ENCODE measurements at places on chromosomes 4 and X. TPM values are rescaled to one million over a fixed set of nuclear protein-coding genes. Genes with fewer than 3 reads are reported as not detected.

Gene ETDA
- total RNA-seq: not detected

Gene MAD2L1
- 87.2 TPM for total RNA-seq

Gene MECP2
- 30.4 TPM for total RNA-seq

Gene NAP1L3
- total RNA-seq: 89.6 TPM

Gene GAGE12G
- not detected for total RNA-seq

Gene NEUROG2
- not detected for total RNA-seq

Gene CLNK
- total RNA-seq: not detected

Gene SPACA5
- not detected for total RNA-seq

Gene BCOR
- 134 TPM for total RNA-seq
